ENCODE measurements at places on chromosomes 13 and 19.

- no peak for DNase-seq
Observed at GRCh38 chr13:35965226-35965927, 165.8 kb downstream of the DCLK1 start.

DNA sequence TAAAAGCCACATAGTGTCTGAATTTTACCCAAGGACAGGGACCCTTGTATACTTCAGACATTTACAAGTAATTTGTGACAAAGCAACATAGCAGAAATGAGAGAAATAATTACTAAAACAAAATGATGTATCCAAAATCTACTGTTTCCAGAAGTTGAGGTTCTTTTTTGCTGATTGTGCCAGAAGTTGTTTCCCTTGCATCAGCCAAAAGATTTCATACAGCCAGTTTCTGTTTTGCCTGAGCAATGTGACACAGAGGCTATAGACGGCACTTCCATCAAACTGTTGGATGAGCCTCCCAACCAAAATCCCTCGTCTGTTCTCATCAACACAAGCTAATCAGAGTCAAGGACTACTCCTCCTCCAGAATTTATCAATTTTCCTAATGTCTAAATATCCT, 913.2 kb upstream of the GPC6 start:
- DNase-seq, result no peak

DNA sequence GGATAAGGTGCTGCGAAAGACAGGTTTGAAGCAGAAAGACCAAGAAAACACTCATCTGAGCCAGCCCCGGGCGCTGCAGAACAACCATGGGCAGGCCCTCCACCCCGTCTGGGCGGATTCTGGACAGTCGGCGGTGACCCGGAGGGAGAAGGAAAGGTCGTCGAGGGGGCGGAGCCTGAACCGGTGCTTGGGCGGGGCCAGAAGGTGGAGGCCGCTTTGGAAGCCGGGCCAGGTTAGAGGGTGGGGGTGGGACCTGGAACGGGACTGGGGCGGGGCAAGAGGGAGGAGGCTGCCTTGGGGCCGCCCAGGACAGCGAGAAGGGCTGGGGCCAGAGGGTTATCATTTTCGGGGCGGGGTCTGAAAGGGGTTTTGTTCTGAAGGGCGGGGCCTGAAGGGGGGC, 5.0 kb upstream of the ZNF765 start:
- DNase-seq, result no peak

- DNase-seq, result no peak
Observed at GRCh38 chr19:28960986-28961705, 251.8 kb downstream of the UQCRFS1 start.

- no peak for DNase-seq
Observed at GRCh38 chr13:75016225-75016624, 465.7 kb downstream of the TBC1D4 start.

DNA sequence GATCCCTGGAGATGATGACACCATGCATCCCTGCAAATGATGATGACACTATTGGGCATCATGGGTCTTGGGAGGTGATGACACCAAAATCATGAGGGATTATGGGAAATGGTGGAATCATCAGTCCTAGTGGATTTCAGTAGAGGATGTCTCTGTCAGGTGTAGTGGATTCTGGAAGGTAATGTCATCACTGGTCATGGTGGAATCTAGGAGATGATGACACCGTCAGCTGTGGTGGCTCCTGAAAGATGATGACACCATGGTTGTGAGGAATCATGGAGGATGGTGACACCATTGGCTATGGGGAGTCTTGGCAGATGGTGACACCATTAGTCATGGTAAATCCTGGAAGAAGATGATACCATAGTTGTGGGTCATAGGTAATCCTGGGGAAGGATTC, 11.9 kb downstream of the SHISA7 start:
- DNase-seq, result no peak

DNA sequence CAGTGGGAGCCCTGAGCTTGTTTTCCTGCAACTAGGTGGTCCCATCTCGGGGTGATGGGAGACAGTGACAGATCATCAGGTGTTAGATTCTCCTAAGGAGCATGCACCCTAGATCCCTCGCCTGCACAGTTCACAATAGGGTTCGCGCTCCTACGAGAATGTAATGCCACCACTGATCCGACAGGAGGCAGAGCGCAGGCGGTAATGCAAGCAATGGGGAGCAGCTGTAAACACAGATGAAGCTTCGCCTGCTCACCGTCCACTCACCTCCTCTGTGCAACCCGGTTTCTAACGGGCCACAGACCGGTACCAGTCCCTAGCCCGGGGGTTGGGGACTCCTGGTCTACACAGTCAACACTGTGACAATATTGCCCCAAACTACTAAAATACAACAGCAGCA, 38.8 kb downstream of the CARD8 start:
- no peak for DNase-seq

DNA sequence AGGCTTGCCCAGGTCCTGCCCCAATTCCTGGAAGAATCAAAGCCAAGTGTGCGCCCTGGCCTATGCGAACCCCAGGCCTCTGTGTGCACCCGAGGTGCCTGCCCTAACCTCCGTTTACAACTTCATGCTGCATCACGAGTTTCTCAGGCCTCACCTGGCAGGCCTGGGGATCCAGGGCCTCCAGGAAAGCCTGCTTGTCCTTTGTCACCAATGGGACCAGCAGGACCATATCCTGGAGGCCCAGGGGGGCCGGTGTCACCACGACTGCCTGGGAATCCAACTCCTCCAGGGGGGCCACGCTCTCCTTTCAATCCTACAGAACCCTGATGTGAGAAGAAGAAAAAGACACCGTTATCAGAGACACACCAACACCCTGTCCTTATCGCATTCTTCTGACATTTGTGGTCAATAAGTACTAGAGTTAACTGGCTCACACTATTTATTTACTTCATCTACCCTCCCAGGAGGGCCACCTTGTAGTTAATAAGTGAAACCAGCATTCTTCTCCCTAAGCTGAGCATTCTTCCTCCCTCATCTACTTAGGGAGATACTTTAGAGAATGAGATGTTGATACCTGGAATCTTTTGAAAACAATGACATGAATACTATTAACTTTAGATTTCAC, 120.6 kb downstream of the COL4A1 start:
- DNase-seq, result no peak

DNA sequence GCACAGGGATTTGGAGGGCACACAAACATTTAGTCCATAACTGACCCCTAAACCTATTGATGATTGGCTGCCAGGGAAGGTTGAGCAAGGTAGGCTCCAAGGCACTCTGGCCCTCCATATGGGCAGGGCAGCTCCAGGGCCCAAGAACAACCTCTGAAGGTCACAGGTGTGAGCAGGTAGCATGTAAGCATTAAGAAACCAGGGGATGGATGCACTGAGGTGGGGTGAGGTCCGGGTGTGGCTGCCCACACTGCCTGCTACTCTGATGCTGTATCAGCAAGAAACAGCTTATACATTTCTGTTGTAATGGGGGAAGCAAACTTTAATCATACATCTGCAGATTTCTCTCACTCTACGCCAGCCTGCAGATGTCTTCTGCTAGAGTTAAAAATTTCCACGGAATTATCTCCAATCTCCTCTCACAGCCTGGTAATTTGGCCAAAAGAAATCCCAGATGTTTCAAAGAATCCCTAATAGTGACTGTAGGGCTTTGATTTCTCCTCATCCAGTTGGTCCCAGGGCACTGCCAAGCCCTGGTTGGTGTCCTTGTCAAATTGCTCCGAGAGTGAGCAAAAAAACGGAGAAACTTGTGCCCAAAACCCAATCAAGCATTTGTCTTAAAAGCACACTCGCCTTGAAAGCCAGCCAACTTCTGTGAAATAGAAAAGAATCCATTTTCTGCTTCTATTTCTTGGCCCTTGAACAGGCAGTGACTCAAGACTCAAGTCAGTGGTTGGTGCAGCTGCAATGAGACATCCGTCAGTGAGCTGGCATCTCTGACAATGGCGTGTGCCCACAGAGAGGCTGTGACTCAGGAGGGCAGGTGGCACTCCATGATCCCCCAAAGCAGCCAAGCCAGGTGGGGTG, 72.5 kb upstream of the MRI1 start:
- no peak for DNase-seq

GRCh38 chr13:25379011-25379410, 7.2 kb downstream of the ATP8A2 start:
- DNase-seq, result no peak

- DNase-seq, result no peak
Observed at GRCh38 chr19:7346488-7346971, 2.2 kb upstream of the ARHGEF18 start.

DNA sequence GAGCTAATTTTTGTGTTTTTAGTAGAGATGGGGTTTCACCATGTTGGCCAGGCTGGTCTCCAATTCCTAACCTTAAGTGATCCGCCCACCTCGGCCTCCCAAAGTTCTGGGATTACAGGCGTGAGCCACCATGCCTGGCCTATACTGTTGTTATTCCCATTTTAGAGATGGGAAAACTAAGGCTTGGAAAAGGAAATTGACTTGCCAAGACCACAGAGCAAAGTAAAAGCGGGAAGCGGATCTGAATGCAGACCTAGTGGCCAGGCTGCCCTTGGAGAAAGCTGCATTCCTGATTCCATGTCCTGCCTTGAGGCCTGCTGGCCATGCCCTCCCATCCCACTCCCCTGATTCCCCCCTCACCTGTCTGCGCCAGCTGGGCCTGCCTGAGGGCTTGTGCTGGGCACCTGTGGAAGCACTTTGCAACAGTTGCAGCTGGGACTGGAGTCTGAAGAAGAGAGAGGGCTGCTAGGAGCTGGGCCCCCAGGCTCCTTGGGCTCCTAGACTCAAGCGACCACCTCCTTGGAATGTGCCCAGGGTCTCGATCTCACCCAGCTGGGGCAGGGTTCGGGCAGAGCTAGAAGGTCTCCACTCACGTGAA, 5.7 kb downstream of the PALM3 start:
- DNase-seq, result no peak

DNA sequence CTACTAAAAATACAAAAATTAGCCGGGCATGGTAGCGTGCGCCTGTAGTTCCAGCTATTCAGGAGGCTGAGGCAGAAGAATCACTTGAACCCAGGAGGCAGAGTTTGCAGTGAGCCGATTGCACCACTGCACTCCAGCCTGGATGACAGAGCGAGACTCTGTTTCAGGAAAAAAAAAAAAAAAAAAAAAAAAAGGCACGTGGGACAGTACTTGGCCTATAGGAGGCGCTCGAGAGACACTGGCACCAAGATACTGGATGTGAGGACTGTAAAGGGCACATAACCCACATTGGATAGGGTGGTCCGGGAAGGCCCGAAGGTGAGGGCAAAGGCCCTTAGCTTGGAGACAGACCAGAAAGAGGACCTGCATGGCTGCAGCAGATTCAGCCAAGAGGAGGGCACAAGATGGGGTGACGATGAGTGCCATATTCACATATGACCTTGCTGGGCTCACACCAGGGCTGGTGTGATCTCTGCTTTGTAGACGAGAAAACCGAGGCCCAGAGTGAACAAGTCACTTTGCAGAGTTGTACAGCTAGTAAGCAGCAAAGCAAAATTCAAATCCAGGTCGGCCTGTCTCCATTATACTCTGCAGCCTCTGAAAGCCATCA, 89.4 kb downstream of the DPF1 start:
- DNase-seq, result peak; percentile 54

- no peak for DNase-seq
Observed at GRCh38 chr19:10724573-10725071, 6.7 kb downstream of the DNM2 start.

DNA sequence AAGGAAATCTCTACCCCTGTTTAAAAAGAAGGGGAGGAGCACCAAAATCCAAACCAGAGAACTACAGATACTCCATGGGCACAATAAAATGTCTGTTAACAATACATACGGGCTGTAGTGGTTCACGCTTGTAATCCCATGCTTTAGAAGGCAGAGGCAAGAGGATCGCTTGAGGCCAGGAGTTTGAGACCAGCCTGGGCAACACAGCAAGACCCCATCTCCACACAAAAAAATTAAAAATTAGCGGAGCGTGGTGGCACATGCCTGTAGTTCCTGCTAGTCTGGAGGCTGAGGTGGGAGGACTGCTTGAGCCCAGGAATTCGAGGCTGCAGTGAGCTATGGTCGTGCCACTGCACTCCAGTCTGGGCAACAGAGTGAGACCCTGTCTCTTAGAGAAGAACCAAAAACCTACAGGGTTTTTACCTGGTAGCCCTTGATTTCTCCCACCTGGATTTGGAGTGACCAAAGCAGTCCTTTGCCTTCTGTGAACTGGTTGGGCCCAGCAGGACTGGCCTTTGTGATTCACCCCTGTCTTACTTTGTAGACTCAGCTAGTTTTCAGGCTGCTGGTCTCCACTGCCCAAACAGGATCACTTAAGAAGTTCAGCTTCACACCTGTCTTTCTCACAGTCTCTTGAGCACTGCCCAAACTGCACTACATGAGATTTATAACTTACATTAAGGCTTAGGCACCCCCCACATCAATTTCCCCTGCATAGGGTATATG, 38.7 kb upstream of the FLT1 start:
- no peak for DNase-seq

DNA sequence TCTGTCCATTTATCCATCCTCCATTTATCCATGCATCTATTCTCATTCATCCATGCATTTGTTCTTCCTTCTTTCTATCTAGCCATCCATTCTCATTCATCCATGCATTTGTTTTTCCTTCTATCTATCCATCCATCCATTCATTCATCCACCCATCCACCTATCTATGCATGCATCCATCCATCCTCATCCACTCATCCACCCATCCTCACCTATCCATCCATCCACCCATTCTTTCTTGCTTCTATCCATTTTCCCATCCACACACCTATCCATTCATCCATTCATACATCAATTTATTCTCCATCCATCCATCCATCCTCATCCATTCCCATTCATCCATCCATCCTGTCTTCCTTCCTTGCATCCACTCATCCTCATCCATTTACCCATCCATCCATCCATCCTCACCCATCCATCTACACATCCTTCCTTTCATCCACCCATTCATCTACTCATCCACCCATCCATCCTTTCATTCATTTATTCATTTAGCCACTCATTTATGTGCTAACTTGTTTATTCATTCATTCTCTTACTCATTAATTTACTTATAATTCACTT, 20.3 kb downstream of the ACTL9 start:
- DNase-seq, result no peak

GRCh38 chr13:30037306-30037705, 186.9 kb upstream of the UBL3 start:
- no peak for DNase-seq

DNA sequence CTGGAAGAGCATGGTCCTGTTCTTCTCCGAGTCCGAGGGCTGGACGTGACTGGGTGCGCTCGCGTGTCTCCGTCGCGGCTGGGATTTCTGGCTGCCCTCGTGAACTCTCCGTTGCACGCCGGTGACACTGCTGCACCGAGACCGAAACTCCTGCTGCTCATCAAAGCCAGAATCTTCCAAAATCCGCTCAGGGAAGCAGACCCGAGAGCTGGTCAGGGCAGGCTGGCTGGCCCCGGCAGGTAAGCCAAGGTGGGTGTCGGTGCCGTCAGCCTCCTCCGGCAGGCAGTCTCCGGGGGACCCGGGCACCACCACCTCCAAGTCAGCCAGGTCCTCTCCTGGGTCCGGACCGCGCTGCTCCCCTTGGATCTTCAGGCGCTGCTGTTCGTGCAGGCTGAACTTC, 119.9 kb downstream of the TBC1D4 start:
- DNase-seq, result no peak

All from activated naive CD4-positive, alpha-beta T cell treated with anti-CD3 and anti-CD28 coated beads for 36 hours (primary cell).